ENCODE measurements at places on chromosomes 3 and 15.

GRCh38 chr3:190120269-190121060 lies at the start of gene P3H2:
P3H2 (minus strand) TSS chr3:190120897; CDS start chr3:190120731, 166 bp downstream.
- peak; percentile 20 for DNase-seq

GRCh38 chr3:187932530-187932929 lies 187.3 kb upstream of the BCL6 start:
- no peak for DNase-seq

- no peak for DNase-seq
These were observed 32.4 kb downstream of the TRIM71 start for GRCh38 chr3:32850226-32850625.

DNA sequence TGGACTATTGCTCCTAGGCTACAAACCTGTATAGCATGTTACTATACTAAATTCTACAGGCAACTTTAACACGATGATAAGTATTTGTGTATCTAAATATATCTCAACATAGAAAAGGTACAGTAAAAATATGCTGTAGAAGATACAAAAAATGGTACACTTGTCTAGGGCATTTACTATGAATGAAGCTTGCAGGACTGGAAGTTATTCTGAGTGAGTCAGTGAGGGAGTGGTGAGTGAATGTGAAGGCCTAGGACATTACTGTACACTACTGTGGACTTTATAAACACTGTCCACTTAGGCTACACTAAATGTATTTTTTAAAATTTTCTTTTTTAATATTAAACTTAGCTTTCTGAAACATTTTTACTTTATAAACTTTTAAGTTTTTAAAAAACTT lies 140.5 kb upstream of the SGO1 start:
- DNase-seq = no peak

DNA sequence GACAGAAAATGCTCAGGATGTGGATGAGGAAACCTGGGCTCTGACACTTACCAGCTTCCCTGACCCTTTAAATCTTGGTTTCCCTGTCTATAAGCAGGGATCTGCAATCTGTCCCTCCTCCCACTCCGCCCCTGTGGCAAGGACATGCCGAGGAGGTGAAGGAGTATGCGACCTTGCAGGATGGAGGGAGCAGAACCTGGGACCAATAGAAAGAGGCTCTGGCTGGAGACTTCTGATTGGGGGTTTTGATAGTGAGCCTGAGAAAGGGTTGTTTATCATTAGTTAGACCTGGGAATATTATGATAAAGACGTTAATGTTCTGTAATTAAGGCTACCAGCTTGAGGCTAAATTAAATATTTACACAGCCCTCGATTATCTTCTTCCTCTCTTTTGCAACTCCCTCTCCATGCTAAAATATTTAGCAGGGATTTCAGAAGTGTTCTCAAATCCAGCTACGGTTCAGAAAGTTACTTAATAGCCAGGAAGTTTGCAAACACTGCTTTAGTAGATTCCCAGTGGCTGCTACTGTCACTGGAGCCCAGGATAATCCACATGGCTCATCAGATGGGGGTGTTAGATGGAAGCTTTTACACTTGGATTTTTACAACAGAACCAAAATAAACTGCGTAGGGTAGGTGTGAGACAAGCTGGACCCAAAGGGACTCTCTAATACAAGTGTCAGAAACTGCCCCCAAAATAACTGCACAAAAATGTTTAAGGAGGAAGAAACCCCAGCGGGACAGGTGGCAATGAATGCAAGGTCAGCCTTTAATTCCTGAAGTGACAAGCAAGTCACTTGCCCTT lies 9.2 kb upstream of the PAQR5 start:
- no peak for DNase-seq

DNA sequence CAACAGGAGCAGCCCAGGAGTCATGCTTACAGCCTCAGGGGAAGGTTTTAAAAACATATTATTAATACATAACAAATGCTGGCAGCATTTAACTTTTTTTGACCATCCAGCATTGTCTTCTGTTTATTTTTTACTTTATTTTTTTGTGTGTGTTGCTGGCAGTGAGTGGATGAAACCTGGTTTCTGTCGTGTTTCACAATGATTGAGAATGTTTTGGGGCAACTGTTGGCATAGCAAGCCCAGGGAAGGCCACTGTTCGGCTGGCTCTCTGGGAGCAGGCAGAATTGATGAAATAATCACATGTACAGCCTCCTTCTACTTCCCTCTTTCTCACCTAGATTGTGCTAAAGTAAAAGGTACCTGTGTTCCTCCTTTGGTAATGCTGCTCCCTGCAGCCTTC lies 190.2 kb downstream of the NR1D2 start:
- DNase-seq = no peak

Data from stimulated activated CD4-positive, alpha-beta T cell treated with anti-CD3 and anti-CD28 coated beads, Interleukin-4, amount 100 ng/mL, for 48 hours (primary cell).